ENCODE measurements at places on chromosomes 11 and 22.

- DNase-seq, result no peak
Measured at GRCh38 chr11:127105593-127106541, 105.3 kb upstream of the KIRREL3 start.

- no peak for DNase-seq
Measured at GRCh38 chr11:13098063-13098462, 88.9 kb downstream of the RASSF10 start.

GRCh38 chr11:31050061-31050765, 319.3 kb downstream of the DCDC1 start:
- no peak for DNase-seq

DNA sequence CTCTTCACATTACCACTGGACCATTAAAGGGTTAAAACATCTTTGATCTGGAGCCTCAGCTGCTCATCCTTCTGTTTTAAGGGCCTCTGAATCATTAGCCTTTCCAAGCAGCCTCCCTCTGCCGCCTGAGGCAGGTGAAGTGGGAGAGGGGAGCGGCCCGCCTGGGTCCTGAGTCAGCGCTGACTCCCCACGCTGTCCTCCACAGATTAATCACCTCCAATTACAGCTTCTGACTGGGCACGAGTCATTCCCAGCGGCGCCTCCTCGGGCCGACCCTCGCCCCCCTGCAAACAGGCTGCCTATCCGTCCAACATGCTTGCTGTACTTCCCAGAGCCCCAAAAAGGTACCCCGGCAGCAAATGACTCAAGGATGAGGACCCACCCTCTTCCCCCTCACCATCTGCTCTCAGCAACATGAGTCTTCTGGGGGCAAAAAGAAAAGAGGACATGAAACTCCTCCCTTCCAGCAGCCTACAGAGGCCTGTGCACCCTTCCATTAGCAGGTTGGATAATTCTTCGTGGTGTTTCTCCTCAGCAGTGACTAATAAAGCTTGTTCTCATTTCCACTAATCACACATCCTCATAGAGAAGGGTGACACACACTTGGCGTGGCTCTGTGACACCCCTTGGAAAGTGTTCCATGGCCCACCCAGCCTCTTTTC, 44.3 kb upstream of the JAM3 start:
- no peak for DNase-seq

GRCh38 chr11:76880314-76880713, 19.6 kb downstream of the ACER3 start:
- no peak for DNase-seq

DNA sequence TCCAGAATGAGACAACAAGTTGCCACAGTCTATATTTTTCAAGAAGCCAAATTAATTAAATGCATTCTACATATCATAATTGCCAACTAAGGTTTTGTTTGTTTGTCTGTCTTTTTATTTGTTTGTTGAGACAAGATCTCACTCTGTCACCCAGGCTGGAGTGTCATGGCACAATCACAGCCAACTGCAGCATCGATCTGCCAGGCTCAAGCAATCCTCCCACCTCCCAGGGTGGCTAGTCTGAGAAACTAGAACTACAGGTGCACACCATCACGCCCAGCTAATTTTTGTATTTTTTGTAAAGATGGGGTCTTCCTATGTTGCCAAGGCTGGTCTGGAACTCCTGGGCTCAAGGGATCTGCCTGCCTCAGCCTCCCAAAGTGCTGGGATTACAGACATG, 140.0 kb downstream of the LRRC4C start:
- DNase-seq, result no peak

GRCh38 chr11:66467034-66467659, 442 bp downstream of the PELI3 start:
- DNase-seq, result no peak

- no peak for DNase-seq
Measured at GRCh38 chr11:69904161-69904973, 85.2 kb upstream of the FGF3 start.

GRCh38 chr11:74024261-74025029, 15.6 kb upstream of the UCP3 start:
- DNase-seq, result peak; percentile 40

DNA sequence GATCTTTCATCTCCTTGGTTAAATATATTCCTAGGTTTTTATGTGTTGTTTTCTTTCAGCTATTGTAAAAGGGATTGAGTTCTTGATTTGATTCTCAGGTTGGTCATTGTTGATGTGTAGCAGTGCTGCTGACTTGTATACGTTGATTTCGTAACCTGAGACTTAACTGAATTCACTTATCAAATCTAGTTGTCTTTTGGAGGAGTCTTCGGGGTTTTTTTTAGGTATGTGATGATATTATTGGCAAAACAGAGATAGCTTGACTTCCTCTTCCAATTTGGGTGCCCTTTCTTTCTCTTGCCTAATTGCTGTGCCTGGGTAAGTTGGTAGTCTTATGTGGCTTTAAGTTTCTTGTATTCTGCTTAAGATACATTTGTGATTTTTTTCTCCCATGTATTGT, 52.8 kb downstream of the CBL start:
- DNase-seq, result no peak

DNA sequence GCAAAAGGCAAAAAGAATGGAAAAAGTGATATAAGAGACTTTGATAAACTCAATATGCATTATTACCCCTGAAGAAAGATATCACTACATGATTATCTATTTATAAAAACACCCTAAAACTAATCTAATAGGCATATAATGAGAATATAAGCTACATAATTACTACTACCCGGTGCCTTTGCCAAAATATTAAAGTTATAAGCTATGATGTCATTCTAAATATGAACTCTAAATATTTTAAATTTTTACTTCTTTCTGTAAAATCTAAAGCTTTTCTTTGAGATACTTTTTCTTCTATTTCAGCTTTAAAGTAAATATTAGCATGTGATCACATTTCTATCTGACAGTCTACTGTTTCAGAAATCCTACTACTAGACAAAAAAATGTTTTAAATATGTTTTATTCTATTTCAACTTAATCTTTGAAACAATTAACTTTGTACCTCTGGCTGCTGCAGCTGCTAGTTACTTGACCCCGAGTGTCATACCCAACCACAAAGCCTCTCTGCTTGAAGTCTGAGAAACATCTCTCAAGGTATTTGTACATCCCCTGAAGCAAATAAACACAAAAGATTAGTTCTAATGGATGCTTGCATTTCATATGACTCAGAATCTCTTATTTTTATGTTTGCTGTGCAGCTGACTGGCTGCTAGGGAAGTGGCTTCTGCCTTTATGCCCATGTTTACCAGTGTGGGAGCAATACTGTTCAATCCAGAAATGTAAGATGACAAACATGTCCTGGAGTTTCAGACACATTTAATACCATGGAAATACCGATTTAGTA, 26.8 kb downstream of the PGM2L1 start:
- DNase-seq, result no peak

GRCh38 chr11:128900468-128900867, 9.3 kb downstream of the KCNJ5 start:
- DNase-seq, result no peak

GRCh38 chr22:40595497-40596234, 40.9 kb downstream of the MRTFA start:
- DNase-seq, result no peak

- no peak for DNase-seq
Measured at GRCh38 chr22:41222846-41223507, 17.8 kb downstream of the CHADL start.

DNA sequence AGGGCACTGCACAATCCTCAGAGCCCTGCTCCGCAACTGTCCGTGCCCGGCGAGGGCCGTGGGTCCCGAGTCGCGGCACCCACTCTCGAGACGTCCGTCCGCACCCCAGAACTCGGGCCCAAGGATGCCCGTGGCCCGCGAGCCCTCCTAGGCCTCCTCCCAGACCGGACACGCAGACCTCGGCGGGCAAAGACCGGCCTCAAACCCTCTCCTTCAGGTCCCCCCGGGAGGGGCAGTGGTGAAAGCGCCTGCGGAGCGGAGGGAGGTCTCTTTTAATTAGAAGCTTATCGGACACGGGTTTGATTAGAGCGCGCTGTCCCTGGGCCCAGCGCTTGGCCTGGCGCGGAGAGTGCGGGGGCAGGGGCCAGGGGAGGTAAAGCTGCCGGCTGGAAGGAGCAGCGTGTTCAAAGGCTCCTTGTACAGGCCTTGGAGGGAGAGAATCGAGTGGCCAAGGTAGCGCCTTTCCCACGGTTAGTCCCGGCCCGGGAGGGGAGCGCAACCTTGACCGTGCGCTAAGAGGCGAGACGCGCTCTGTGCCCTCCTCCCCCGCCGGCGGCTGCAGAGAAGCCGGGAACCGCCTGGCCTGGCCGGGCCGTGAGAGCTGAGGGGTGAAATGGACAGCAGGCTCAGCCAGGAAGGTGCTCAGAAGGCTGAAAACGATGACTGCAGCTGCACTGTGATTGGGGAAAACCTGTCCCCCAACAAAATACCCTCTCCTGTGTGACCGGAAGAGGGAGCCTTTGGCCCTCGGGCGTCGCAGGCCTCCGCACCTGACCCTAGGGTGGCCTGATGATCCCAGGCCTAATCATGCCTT, 4.6 kb downstream of the WT1 start:
- no peak for DNase-seq

GRCh38 chr11:123161376-123162030, 33.5 kb downstream of the CLMP start:
- DNase-seq, result no peak

DNA sequence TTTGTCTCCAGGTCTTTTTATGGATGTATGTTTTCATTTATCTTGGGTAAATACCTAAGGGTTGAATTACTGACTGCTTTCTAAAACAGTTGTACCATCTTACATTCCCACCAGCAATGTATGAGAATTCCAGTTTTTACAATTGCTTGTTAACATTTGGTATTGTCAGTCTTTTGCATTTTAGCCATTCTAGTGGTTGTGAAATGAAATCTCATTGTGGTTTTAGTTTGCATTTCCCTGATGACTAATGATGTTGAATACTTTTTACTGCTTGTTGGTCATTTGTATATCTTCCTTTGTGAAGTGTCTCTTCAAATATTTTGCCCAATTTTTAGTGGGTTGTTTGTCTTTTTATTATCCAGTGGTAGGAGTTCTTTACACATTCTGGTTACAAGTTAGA, 92.8 kb downstream of the ARFGAP2 start:
- DNase-seq, result no peak

GRCh38 chr11:35876786-35877185, 67.1 kb upstream of the LDLRAD3 start:
- no peak for DNase-seq

- DNase-seq, result no peak
Measured at GRCh38 chr22:31082606-31083376, 1.7 kb downstream of the SMTN start.

- DNase-seq, result peak; percentile 82
Measured at GRCh38 chr11:5689551-5689983, at the start of gene TRIM22. TSS of gene TRIM22 (plus strand) at chr11:5689790. CDS start at chr11:5696233, 6,443 bp downstream.

DNA sequence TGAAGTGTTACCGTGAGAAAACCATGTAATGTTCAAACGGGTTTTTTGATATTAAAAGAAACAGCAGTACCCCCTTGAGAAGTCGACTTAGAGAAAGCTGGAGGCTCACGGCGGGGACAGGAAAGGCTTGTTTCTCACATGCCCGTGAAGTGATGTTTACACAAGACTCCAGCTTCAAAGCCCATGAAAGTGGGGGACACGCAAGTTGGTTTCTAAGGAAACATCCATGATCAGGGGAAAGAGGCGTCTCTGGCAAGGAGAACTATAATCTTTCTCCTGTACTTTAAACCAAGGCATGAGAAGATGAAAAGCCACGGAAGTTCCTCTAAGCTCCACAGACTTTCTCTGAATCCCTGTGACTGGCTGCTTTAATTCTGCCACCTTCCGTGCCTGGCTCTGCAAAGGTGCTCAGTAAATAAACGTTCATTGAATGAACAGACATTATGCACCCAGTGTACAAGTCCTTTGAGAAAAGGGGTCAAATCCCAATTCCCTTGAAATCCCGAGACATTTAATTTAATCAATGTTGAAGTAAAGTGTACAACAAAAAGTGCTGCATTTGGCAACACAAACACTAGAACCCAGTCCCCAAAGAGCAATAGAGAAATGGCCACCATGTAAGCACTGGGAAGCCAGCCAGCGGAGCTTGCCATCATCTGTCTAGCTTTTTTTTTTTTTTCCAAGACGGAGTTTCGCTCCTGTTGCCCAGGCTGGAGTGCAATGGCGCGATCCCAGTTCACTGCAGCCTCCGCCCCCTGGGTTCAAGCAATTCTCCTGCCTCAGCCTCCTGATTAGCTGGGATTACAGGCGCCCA, 58.7 kb downstream of the AHNAK start:
- DNase-seq, result no peak

- DNase-seq, result no peak
Measured at GRCh38 chr11:88454881-88455280, 117.3 kb upstream of the CTSC start.

- no peak for DNase-seq
Measured at GRCh38 chr11:103091064-103091800, 728 bp downstream of the DCUN1D5 start.
